HuH-7 (cell line): ENCODE measurements at places on chromosomes 3 and 15.

DNA sequence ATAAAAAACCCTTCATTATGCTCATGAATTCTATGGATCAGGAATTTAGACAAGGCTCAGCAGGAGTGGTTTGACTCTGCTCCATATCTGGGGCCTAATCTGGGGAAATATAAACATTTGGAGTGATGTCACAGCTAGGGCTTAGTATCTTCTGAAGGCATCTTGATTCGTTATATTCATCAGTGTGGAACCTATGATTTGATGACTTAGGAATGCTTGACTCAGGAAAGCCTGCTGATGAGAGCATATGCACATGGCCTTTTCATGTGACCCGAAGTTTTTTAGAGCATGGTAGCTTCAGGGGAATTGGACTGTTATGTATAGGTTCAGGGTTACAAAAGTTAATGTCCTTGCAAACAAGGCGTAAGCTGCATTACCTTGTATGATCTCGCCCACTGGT is 184.9 kb upstream of the LRRC3B start:
- no peak for DNase-seq

GRCh38 chr15:79290642-79291275 is 8.2 kb downstream of the ANKRD34C start:
- no peak for DNase-seq

DNA sequence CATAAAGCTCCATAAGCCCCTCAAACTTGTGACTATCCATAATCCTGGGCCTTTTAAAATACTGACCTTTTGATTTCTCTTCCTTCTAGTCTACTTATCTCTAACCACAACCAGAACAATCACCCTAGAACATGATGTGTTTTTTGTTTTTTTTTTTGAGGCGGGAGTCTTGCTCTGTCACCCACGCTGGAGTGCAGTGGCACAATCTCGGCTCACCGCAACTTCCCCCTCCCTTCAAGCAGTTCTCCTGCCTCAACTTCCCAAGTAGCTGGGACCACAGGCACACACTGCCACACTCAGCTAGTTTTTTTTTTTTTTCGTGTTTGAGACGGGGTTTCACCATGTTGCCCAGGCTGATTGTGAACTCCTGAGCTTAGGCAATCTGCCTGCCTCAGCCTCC is 25.1 kb downstream of the VPS39 start:
- DNase-seq, result no peak

- no peak for DNase-seq
These were observed 56.4 kb downstream of the CRYGS start for GRCh38 chr3:186487819-186488218.

DNA sequence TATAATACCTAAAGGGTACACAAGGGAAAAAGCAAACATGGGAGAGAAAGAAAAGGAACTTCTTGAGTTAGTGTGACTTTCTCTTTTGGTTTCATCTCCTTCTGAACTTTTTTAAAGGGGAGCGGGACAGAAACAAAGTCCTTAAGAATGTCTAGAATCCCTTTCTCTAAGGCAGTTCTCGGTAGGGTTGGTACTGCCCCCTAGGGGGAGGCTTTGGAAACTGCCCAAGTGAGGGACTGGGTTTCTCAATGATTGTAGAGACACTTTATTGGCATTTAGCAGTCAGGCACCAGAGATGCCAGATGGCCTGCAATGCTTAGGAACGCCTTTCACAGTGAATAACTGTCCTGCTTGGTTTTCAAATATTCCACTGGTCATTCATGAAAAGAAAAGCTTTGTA is 172.7 kb downstream of the WDR72 start:
- DNase-seq, result peak; percentile 19

GRCh38 chr3:172680684-172681083 is 30.2 kb downstream of the NCEH1 start:
- no peak for DNase-seq

DNA sequence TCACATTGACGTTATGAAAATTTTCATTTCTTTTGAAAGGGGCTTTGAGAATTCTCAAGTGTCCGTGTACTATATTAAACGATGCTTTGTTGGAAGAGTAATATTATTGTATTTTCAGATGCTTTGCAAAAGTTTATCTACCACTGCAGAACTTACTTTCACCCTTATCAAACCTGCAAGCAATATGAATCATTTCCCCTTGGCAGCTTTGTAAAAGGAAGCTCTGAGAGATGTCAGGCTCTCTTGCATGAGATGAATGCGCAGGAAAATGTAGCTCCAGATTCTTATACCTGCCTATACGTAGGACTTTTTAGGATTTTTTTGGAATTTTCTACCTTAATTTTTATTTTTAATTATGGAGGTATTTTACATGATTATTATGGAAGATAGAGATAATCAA is 34.5 kb downstream of the GPD1L start:
- no peak for DNase-seq

- DNase-seq, result no peak
These were observed 5.1 kb downstream of the SLC24A1 start for GRCh38 chr15:65626856-65627255.

DNA sequence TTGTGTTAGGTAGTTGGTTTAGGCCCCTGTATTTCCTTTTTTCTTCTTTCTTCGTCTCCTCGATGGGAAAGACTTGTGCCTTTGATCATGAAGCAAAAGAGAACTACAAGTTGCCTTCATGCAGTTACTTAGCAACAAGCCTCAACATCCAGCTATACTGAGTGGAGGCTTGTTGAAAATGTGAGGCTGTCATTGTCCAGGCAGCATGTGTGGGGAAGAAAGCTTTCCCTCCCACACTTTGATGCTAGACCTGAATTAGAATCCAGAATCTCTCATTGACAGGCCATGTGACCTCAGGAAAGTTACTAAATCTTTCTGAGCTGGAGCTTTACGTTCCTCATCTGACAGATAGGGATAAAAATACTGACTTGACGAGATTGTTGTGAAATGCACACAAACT is 23.7 kb downstream of the IFT122 start:
- DNase-seq, result no peak

DNA sequence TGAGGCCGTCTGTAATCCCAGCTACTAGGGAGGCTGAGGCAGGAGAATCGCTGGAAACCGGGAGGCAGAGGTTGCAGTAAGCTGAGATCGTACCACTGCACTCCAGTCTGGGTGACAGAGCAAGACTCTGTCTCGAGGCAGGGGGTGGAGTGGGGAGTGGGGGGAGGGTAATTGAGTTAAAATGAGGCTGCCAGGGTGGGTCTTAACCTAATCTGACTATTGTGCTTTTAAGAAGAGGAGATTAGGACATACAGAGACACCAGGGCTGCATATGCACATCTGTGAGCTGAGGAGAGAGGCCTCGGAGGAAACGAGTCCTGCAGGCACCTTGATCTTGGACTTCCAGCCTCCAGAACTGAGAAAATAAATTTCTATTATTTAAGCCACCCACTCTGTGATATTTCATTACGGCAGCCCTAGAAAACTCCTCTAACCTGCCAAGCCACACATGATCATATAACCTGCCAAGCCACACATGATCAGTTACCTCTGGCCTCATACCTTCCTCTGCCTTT is 197.0 kb downstream of the THSD4 start:
- no peak for DNase-seq

DNA sequence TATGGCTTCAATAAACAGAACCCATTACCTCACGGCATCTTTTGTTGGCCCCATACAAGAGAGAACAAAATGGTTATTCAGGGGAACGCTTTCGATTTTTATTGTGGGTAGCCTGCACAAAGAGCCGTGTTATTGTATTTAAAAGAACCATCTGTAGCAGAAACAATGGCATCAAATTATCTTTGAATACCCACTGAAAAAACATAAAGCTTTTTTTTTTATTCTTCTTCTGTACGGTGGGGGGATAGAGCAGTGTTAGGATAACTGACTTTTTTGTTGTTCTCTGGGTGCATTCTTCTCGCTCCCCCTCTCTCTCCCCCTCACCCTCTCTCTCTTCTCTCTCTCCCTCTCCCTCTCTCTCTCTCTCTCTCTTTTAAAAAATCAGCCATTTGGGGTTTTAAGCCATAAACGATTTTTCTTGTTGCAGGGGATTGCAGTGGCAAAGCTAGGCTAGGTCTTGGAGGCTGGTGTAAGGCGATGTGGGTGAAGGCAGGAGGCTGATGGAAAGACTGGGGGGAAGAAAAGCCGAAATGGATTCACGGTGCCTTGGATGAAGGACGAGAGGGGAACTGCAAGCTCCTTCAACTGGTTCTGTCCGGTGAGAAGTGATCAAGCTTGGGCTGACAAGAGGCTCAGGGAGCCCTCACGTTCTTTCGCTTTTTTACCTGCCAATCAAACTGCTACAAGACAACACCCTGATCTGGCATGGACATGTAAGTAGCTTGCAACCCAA is 12.4 kb upstream of the SOX2 start:
- no peak for DNase-seq

DNA sequence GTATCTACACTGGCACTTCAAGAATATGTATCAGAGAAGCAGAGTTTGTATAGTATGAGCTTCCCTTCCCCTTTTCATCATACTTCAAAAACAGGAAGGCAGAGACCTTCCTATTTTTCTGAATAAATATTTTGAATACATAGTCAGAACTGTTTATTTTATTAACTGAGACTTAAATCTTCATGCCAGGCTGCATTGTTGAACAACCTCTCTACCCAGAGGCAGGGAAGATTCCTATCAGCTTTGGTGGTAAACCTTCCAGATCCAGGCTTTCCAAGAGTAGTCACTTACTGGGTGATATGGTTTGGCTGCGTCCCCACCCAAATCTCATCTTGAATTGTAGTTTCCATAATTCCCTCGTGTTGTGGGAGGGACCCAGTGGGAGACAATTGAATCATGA is 217.4 kb upstream of the ATP11B start:
- no peak for DNase-seq

DNA sequence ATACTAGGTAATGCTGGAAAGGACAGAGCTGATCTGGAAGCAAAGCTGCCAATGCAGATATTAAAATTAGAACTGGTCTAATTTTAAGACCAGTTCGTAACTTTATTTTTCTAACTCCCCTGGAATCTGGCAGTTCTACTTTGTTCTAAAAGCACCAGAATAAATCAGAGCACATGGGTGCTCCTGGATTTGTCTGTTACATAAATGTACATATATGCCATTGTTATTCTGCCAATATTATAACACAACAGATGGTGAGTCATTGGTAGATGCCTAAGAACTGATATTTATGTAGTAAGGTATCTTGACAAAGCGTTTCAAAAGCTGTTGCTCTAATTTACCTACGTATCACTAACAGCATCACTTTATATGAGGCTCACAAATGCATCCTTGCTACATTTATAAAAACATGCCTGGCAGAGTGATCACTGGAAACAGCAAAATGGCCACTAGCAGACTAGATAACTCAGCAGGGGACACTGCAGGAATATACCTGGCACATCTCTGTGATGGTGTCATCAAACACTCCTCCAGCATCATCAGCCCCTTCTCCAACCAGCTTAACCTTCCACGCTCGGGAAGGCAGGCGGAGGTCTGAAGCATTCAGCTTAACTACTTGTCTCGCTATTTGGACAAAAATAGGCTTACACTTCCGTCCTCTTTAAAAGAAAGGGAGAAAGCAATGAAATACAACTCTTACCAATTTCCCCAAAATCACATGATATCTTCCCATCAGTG is 26.2 kb downstream of the FBXL22 start:
- no peak for DNase-seq
